CD4-positive, alpha-beta T cell treated with Interferon alpha-2 for 1 hour (primary cell): ENCODE measurements at places on chromosomes 6 and 20.

GRCh38 chr20:41308290-41308711 lies 9.2 kb downstream of the ZHX3 start:
- DNase-seq, result no peak

GRCh38 chr20:57372157-57372556 lies 19.0 kb upstream of the RBM38 start:
- no peak for DNase-seq

DNA sequence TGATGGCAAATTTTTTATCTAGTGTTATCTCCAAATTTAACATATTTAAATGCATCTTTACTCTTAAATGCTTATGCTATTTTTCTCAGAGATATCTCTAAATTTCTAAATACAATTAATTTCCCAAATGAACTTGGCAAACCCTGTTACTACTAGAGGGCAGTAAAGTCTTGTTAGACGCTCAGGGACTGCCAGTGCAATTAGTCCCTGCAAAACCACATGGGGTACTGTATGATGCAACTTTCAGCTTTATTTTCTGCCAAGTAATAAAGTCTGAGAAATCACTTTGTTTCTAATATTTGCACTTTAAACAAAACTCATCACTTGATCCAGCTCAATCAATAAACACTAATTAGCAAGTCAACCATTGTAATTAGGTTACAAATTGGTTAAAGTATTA lies 76.0 kb upstream of the ADGRB3 start:
- no peak for DNase-seq

- no peak for DNase-seq
These were observed 120.5 kb downstream of the BMP2 start for GRCh38 chr20:6887966-6888365.

GRCh38 chr20:20233041-20233514 lies 134.8 kb upstream of the INSM1 start:
- no peak for DNase-seq
